ENCODE measurements at places on chromosomes 2 and 18.

DNA sequence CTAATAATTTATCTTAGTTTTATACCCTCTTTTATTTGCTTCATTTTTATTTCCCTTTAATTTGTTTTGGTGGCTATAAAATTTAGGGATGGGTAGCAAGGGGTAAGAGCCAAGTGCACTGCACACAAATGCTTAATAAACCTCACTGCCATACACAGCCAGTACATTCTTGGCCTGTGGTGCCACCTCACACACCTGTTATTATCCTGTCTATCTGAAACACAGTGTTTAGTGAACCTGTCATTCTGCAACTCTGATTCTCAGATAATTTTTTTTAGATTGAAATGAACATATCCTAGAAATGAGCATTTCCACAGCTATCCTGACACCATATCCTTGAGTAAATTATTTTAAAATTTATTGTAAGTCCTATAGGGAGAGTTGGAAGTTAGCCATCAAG lies 807.5 kb downstream of the DCC start:
- no peak for DNase-seq

- DNase-seq, result no peak
Measured at GRCh38 chr2:204074456-204074855, 137.9 kb downstream of the ICOS start.

- no peak for DNase-seq
Measured at GRCh38 chr2:144071461-144071860, 448.5 kb downstream of the ZEB2 start.

- DNase-seq, result no peak
Measured at GRCh38 chr2:123419976-123420375, 605.1 kb upstream of the CNTNAP5 start.

DNA sequence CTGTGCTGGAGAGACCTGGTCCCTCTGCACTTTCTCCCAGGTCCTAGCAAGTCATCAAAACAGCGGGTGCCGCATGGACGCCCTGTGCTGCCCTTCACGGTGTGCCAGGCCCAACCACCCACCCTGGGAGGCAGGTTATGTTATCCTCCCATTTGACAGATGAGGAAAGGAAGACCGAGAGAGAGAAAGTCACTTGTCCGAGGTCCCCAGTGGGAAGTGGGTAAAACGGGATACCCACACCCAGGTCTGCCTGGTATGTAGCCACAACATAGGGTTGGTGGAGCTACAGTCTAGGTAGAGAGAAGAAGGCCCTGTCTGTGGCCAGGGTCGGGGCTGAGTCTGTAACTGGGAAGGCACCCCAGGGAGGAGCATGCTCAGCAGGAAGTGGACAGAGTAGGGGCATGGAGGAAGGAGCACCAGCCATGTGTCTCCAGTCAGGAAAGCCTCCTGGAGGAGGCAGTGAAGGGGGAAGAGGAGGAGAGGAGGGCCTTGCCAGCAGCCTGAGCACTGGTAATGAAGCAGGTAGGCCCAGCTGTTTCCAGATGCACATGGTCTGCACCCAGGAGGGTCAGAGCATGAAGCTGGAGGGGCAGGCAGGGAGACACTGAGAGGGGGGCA lies 98.4 kb downstream of the ZFP36L2 start:
- DNase-seq, result no peak

DNA sequence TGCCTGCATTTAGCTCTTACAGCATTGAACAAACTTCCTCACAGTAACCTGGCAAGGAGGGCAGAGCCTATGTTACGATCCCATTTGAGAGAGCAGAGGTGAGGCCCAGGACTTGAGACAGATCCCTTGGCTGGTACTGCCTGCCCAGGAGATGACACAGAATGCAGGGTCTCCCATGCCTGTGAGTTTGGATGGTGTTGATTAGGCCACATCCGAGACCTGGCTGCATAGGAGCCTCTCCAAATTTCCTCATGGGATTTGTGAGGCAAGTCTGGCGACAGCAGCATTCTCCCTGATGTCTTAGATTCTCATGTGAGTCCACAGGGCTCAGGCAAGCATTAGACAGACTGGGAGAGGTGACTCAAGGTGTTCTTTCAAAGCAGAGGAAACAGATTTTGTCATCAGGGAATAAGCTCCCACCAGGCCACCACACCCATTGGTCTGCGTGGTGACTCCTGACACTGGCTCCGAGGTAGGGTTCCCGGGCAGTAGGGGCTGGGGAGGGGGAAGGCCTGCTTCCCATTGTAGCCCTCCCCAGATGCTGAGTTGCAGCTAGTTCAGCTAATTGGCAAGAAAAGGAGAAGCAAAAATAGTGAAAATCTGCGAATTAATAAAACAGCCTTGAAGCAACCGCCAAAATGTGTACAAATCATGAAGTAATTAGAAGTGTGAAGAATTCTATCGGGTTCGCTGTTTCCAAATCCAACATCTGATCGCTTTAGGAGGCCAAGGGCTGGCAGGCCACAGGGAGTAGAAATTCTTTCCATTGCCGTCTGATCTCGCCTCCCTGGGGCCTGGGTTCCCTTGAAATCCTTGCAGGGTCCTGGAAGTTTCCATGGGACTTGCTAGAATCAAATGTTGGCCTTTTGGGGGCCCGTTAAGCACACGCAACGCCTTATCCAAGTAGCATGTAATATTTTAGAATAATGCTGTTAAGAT lies 68.0 kb downstream of the MAPK4 start:
- DNase-seq, result no peak

DNA sequence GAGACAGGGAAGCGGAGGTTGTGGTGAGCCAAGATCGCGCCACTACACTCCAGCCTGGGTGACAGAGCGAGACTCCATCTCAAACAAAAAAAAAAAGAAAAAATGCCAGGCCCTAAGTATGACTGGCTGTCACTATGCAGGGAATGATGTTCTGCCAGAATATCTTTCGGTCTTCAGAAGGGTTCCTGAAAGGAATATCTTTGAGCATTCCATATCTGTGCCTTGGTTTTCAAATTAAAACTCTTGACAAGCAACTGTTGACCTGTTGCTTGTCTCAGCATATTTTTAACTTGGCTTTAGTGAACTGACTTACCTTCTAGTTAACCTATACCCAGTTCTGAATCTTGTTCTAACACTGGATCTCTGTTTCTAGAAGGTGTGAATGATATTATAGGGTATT lies 953.2 kb upstream of the FAM98A start:
- DNase-seq, result no peak

DNA sequence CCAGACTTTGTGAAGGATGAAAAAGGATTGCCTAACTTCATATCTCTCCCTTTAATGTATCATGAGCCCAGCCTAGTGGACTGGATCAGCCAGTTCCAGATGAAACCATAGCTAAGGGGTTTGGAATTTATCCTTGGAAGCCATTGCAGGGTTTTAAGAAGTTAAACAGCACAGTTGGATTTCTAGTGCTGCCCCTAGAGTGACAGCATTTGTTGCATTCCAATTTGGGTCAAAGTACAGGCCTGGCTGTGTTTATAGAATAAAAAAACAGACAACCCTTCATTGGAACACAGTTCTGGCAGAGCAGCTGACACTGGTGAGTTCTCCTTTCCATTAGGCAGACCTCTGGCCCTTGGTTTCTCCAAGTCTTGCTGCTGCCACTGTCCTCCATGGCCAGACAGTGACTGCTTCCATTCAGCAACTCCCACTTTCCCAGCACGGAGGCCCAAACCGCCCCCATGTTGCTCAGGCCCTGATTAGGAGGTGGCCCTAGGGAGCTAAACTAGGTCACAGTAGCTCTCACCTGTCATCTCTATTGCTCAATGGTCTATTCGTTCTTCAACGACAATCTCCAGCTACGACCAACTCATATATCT lies 8.0 kb downstream of the GPR39 start:
- no peak for DNase-seq

DNA sequence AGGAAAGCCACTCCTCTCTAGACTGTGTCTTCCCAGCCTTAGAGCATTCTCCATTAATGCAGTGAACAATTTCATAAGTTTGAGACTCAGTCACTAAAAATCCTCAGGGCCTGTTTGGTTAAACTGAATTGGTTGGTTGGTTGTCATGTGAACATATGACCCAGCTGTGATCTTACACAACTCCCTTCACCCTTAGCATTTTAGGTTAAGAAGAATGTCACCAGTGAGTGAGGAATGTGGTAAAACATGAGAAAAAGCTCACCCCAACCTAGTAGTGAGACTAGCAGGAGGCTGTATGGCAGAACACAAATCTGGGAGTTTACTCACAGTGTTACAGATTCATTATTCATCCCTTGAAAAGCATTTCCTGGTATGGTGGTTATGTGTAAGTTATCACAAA lies 32.4 kb downstream of the LHCGR start:
- DNase-seq, result no peak

DNA sequence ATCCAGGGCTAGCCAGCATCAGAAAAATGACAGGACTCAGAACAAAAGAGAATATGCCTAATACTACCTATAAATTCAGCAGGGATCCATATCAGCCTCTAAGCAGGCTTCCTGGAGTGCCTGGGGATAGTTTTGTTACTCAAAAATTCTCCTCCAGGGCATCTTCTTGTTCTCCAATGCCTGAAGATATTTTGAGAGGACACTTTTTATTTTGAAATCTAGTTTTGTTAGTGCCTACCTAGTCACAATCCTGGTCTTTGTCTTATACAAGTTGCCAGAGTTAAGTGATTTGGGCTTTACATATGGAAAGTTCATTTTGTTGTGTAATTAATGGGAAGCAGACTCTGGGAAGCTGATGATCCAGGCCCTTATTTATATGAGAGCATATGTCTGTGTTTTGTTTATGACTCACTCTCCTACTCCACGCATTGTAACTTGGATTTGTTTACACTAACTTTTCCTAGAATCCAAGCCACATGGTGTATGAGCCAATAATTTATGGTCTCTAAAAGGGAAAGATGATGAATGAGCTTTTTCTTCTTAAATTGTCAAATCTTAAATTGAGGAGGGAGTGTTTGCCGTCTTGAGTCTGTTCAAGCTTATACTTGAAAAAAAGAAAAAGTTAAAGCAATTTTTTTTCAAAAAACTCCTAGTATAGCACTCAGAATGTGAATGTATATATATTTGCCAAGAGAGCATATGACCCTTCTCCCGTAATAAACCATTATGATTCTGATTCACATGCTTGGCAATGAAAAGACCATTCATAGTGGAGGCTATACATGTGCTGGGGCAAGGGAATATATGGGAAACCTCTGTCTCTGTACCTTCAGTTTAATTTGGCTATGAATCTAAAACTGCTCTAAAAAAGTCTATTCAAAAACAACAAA lies 370.3 kb downstream of the SETBP1 start:
- no peak for DNase-seq

DNA sequence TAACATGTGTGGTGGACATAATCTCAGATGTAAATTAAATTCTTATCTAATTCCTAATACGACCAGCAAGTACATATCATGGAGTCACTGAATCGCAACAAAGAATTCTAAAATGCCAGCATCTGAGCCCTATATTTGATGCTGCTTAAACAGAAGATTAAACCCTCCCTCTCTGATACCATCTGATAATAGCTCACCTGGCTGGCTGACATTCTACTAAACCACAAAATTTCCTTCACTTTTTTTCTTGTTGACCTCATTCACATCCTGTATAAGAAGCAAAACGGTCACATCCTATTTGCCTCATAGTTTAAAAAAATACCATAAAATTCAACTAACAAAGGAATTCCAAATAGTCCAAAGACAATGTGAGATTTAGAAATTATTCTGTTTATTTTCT lies 371.6 kb upstream of the SLC8A1 start:
- DNase-seq, result no peak

DNA sequence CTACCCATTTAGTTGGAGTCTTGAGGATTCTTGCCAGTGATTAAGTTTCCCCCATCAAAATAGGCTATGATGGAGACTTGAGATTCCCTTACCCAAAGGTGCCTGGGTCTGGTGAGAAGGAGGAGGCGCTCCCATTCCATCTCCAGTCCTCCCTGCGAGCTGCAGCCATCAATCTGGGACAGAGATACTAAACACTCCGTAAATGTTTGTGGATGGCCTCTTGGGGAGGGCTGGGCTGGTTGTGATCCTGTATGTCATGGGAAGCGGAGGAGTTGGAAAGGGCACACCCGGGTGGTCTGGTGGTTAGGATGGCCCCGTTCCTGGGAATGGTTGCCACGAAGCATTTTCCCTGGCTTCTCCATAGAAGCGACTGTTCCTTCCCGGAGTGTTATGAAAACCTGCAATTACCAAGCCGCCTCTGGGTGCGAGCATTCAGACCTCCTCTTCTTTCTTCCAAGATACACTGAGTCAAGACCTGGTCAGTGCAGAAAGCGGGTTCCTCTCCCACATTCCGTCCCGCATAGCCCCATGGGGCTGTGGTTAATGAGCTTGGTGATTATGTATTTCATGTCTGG lies 196.9 kb downstream of the CTIF start:
- no peak for DNase-seq

- DNase-seq, result no peak
Measured at GRCh38 chr2:195907474-195907873, 161.2 kb downstream of the DNAH7 start.

- no peak for DNase-seq
Measured at GRCh38 chr18:58344861-58345463, 283.9 kb downstream of the ALPK2 start.

- DNase-seq, result no peak
Measured at GRCh38 chr2:102114851-102115497, 27.6 kb upstream of the IL1R1 start.

GRCh38 chr2:49403637-49404036 lies 249.3 kb upstream of the FSHR start:
- no peak for DNase-seq

- DNase-seq, result no peak
Measured at GRCh38 chr2:169975221-169975620, 148.0 kb downstream of the UBR3 start.

DNA sequence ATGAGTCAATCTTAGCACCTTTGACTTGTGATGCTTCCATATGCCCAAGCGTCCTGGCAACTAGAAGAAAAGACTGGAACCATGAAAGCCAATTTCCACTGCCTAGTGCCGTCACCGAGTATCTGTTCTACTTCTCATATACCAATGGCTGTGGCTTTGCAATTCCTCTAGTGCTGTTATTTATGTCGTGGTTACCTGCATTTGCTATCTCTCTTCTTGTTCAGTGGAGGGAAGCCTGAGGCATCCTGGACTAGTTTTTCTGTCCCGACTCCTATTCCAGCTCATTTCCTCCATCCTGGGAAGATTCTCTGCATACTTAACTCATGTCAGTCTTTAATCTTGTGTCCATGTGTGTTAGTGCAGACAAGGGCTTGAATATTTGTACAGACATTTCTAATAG lies 117.9 kb downstream of the FEZ2 start:
- DNase-seq, result no peak

GRCh38 chr2:224263571-224264043 lies 138.3 kb downstream of the FAM124B start:
- DNase-seq, result no peak

DNA sequence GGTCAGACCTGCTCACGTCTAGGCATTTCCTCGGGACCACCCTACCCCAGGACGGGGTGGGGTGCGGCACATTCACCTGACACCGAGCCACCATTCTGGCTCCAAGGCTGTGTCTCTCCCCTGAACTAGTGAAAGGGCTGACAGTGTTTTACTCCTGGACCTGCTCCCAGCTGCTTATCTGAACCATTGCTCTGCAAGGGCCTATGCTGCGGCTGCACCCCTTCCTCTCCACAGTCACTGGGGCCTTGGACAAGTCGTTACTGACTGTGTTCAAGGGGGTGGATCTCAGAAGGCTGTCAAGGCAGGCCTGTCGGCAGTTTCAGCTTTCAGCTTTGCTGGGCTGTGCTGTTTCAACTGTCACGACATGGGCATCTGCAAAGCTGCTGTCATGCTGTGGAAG lies 11.7 kb downstream of the CREG2 start:
- no peak for DNase-seq

GRCh38 chr18:13553449-13553848 lies 172.9 kb downstream of the FAM210A start:
- DNase-seq, result no peak

Measured in activated CD8-positive, alpha-beta memory T cell treated with anti-CD3 and anti-CD28 coated beads for 4 hours (primary cell).